PC-3 (cell line): ENCODE measurements at places on chromosomes 1 and 21. TPM values are rescaled to one million over a fixed set of nuclear protein-coding genes. Genes with fewer than 3 reads are reported as not detected.

DNA sequence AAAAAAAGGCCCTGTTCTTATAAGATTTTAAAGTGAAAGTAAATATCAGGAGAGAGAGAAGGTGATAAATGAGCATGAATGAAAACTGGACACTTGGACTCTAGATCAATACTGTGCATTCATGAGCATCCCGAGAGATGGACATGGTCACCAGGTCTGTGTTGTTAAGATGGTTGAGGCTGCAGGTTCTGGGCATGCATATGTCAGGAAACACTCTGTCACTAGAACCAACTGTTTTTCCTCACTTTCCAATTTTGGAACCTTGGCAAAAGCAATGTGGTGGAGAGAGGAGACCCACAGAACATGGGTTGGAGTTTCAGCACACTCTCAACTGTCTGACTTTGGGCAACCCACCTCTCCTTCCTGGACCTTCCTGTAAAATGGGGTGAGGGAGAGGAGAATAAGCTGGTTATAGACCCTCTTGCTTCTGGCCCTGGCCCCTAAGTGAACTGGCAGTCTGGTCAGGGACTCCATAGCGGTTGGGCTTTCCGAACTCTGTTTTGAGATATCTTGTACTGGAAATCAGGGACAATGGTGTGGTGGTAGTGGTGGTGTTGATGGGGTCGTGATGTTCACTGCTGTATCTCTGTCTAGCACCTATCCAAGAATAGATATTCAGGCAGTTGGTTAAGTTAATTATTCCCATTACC, 4.2 kb downstream of the MAN1C1 start:
- no peak for DNase-seq

GRCh38 chr1:17061892-17062291, 8.1 kb upstream of the SDHB start:
- no peak for DNase-seq

DNA sequence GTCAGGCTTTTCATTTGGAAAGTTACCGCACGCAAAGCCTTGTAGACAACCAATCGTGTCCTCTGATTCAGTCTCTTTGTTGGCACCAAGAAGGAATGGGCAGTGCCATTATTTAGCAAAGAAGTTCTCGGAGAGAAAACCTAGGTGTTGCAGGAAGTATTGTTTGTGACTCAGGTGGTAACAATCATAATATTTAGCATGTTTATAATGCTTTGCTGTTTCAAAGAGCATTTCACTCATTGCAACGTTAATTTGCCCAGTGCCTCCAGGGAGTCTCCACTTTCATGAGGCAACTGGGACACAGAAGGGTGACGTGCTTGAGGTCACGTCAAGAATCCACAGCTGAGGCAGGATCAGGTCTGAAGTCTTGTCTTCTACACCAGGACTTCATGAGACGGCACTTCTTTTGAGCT, 31.4 kb downstream of the STPG1 start:
- DNase-seq: no peak

GRCh38 chr1:87348341-87349019, 19.8 kb downstream of the LMO4 start:
- no peak for DNase-seq

- peak; percentile 97 for DNase-seq
Observed at GRCh38 chr1:27568300-27569087, 35.5 kb downstream of the AHDC1 start.

ADAM30 gene
- total RNA-seq: not detected in 2 replicates

DNA sequence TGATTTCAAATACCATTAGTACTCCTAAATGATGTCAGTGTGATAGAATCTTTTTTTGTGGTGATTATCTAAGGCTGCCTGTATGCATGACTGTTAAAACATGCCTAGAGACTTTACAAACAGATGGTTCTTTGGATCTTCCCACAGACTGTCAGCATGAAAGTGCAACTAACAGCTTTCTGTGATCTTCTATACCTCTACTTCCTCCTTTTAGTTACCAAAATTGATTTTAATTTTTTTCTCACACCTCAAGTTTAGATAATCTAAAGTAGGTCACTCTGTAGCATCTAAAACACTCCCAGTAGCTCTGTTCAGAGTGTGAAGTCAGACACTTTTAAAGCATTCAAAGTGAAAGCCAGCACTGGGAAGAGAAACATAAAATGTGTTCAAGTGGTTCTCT, 534.5 kb downstream of the PTPRC start:
- DNase-seq: no peak

DNA sequence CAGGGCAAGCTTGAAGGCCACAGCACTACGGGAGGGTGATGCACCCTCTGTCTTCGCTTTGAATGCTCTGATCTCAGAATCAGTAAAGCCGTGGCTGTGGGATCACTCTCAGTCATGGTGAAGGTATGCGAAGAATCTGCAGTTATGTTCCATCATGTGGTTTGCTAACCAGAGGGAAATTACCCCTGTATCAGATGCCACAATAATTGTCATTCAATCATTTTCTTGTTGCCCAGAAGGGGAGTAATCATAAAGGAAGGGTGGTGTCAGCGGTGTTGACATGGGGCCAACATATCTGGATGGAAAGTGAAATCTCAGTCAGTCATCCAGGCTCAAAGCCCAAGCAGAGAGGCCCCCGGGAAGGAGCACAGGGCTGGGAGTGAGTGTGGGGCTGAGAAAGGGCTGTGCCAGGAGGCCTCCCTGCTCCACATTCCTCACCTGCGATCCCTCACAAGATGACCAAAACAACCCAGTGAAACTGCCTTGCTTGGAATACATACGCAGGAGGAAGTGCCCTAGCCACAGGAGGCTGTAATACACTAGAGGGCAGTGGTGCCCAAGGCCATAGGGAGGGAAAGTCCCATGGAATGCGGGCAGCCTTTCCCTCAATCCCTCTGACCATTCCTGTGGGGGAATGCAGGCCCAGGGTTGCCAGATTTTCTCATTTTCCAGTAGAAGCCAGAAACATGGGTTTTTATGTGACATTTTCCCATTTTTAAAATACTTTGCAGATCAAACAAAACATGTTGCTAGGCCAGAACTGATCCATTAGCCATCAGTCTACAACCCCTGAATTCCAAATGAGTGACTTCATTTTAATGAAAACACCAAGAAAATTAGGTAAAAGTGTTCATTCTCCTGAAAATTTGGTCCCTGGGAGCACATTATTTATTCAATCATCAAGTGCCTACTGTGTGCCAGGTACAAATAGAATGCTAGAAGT, 95.7 kb upstream of the VANGL1 start:
- DNase-seq: peak; percentile 97

DNA sequence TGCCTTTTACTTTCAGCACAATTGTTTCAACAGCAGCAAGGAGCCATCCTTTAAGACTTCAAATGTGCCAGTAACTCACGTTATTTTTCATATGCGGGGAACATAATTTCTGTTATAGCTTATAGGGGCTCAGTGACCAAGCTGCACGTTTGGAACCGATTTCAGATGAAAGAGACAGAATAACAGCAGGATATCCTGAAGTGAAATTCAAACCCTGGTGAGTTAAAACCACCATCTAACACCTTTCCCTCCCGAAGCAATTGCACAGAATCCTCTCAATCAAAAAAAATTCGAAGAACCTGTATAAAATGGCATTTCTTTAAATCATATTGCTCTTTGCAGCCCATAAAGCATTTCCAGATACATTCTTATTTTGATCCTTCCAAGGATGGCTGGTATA, 6.9 kb downstream of the SMYD2 start:
- DNase-seq: no peak

EXO5 gene
- total RNA-seq: 6.3 and 7.4 TPM in 2 replicates

GRCh38 chr1:245718951-245719350, 564.2 kb downstream of the KIF26B start:
- no peak for DNase-seq

LCE3B gene
- not detected in 2 replicates for total RNA-seq

DNA sequence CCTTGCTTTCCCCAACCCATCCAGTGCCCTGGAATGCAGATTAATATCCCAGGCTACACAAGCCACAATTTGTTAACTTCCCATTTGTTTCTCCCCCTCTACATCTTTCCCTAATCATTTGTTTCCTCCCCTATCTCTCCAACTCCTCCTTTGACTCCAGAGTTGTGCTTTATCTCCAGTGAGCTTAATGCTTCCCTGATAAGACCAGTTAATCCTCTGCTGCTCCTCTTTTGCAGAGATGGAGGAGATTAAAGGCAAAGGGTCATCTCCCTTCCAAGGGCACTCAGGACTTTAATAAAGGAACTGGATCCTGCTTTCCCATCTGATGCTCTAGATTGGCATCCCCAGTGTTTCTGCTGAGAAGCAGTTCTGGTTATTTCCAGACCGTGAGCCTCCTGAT, 7.1 kb downstream of the FAM78B start:
- no peak for DNase-seq

DNA sequence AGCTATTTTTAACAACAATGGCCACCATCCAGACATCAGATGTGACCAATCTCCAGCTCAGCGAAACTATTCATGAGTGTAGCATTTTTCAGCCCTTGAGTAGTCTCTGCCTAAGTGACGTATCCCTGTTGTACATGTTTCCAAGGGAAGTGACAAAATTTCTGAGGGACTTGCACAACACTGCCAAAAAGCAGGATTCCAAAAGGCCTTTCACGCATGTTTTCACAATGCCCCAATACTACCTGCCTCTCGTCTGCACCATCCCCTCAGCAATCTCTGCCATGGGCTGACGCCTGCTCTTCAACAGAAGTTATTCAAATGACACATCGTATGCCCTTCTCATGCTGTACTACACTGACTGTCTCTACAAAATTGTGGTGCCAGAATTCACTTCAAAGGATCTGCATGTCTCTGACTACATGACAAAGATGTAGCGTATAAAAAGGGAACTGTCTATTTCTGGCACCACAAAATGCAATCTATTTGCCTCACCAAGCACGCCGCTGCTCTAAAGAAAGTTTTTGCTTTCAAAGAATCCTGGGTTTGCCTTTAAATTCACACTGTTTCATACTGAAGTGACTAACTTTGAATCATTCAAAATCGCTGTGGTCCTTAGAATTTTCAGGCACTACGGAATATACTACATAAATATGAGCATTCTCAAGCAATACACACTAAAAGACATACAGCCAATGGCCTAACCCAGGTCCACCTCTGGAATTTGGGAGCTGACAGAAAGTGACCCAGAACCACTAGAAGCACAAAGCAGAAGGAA, 32.9 kb downstream of the JAK1 start:
- peak; percentile 64 for DNase-seq

DNA sequence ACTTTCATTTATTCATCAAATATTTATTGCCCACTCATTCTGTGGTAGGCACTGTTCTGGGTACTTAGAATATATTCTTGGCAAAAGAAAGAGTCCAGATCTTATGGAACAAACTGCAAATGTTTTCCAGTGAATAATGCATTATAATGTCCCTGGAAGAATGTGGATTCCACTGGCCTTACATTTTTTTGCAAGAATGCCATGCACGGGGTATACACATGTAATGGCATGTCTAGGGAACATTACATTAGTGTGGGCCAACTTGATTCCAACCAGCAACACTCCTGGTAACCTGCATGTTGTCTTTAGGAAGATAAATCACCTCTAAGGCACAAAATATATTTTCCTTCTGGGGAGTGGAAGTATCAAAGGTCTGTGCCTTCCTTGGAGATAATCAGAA, 33.0 kb upstream of the IFI44L start:
- no peak for DNase-seq

WDR47 gene
- 6.2 and 7.7 TPM in 2 replicates for total RNA-seq

DNA sequence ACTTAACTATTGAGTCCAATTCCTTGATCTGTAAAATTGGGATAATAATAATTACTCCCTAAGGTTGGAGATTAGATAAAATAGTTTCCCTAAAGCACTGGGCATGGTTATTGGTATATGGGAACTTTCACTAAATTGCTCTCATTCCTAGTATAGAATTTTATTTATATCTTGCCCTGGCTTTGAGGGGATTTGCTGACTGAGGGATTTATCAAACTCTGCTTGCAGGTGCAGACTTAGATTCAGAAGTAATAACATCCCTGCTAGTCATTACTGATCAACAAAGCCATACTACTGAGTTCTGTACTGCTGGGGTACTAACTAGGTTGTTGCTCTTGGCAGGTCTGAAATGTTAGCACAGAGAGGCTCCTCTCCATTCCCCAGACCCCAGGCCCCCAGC, 41.9 kb downstream of the CASQ2 start:
- no peak for DNase-seq

DNA sequence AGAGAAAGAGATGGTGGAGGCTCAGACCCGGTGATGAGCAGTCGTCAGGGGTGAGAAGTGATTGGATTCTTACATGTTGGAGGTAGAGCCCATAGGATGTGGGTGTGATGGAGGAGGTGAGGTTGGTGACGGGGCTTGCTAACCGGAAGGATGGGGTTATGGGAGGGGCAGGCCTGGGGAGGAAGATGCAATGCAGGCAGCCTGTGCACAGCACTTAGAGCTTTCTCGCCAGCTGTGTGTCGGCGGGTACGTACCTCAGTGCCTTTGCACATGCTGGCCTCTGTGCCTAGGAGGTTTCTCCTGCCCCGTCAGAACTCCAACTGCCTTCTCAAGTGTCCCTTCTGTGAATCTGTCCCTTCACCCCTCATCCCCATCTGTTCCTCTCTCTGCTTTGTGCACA, 2.9 kb upstream of the BSND start:
- no peak for DNase-seq

PDZK1 gene
- total RNA-seq: 2.3 and 4.2 TPM in 2 replicates

MROH9 gene
- total RNA-seq: not detected in 2 replicates

PTGER3 gene
- 0.11 and 0.40 TPM in 2 replicates for total RNA-seq

DNA sequence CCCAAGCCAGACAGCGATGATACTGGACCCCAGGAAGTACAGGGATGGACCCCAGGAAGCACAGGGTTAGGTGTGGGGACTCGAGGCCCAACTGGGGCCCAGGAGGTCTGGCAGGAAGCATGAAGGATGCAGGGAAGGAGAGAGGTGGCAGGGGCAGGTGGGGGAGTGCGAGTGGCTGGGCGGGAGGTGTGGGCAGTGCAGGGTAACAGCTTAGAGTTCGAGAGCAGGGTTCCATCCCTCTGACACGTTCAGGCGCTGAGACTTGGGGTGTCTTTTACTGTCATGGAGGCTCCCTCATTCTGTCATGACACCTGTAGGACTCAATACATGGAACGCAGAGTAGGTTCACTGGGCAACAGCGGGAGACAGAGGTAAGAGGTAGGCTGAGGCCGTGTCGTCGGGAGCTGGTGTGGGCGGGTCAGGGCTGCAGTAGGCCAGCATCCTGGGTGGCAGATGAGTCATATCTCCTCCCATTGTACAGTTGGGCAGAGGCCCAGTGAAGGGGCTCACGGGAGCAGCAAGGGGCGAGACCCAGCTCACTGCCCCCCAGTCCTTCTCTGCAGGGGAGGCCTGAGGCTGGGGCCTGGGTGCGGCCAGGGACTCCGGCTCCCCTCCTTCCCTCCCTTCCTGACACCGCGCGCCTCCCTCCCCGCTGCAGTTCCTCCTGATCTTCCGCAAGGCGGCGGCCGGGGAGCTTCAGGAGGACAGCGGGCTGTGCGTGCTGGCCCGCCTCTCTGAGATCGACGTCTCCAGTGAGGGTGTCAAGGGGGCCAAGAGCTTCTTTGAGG, 11.6 kb upstream of the CTRC start:
- peak; percentile 51 for DNase-seq

AK4 gene
- total RNA-seq: 70.4 and 98.9 TPM in 2 replicates
